Stimulated activated CD8-positive, alpha-beta memory T cell treated with anti-CD3 and anti-CD28 coated beads, Interleukin-4, amount 100 ng/mL, for 1 hour (primary cell): ENCODE measurements at places on chromosomes 2 and 18.

DNA sequence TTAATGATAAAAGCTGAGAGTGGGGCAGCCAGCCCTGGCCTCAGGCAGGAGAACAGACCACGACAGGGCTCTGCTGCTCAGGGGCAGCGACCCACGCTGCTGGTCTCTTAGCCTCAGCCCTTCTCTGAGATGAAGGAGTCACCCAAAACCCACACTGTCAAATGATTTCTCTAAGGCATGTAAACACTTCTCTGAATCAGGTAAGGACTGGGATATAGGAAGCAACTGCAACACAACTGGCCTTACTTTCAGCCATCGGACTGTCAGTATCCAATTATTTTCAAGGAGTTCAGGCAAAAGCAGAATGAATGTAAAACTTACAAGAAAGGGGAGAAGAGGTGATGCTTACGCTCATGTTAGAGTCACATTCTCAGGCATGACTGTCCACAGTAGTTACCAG, 21.8 kb downstream of the ERFE start:
- no peak for DNase-seq

GRCh38 chr18:36372903-36373311, 75.4 kb downstream of the FHOD3 start:
- no peak for DNase-seq

GRCh38 chr2:230784795-230785194, 72.2 kb downstream of the CAB39 start:
- no peak for DNase-seq

- DNase-seq, result no peak
These were observed 394.2 kb downstream of the CDH19 start for GRCh38 chr18:66209656-66210055.

DNA sequence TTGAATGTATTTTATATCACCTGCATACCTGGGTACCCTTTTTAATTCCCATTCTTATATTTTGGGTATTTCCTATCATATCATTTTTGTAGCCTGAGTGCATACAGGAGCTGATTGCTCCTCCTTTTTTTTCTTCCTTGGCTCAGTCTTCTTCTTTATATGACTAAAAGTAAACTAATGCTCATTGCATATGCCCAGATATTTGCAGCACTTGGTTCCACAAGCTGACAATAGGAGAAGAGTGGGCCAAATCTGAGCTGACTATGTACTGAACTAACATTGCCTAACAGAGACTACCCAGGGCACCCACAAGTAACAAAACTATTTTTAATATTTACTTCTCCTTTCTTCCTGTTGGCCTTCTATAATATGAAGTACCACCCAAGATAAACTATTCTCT, 131.7 kb upstream of the SPOPL start:
- no peak for DNase-seq

DNA sequence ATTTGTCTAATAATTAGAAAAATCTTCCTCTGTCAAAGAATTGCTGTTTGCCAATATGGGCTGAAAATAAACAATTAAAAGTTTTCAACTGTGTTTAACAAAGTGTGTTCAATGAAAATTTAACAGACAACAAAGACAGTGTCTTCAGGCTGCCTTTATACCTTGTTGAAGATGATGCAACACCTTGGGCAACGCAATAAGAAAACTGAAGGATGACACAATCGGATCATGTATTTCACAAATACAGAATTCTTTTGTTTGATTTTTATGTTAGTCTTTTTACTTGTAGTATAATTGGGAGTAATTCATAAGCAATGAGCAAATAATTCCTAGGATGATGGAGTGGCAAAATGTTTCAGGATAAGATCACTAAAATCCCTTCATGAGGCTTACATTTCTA, 27.8 kb downstream of the CHN1 start:
- no peak for DNase-seq

DNA sequence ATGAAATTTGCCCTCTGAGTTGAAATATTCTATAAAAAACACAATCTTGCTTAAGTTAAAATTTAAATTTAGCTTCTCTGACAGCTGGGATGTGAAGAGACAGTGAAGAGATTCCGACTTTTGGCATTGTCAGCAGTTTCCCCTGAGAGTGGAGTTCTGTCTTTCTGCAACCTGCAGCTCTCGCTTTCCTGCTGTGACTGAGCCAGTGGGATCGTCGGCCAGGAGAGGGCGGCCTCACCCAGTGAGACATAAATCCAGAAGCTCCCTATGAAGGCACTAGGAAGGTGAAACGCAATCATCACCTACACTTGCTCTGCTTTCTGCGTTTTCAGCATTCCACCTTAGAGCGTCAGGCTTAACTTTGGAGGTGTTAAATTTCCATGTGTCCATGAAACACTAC, 75.4 kb upstream of the HNMT start:
- no peak for DNase-seq

DNA sequence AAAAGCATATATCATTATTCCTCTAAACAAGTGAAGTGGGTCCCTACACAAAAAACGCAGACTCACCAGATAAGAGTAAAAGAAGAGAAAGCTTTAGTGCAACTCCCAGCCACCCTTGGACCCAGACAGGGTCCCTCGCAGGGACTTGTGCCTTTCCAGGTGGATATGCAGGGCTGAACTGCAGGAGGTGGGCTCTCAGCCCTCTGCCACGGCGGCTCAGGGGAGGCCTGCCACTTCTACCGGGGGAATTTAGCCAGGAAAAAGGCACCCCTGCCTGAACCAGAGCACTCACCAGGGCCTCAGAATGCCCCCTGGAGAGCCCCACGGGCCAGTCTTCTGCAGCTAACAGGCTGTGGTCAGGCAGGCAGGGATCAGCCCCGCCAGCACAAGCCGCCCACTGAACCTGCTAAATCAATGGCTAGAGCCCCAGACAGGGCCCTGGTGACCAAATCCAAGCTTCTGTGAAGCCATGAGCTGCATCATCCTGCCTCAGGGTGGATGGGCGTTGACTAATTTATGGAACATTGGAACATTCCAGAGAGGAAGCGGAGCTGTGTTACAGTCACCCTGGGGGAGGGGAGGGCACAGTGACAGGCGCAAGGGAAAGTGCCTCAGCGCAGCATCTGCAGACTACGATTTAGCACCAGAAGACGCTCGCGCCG, 209.3 kb downstream of the EIPR1 start:
- DNase-seq, result no peak

DNA sequence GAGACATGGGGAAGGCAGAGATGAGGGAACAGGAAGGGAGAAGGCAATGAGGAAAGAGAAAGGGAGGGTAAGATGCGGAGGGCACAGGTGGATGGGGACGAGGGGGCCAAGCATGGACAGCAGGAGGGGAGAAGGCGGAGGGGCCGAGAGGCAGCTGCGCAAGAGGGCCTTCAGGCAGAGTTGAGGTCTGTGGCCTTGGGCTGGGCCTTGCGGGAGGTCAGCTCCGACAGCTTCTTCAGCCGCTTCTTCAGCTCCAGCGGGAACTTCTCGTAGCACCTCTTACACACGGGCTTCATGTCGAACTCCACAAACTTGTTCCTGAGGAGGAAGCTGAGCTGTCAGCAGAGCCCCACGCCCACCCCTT, 6.9 kb upstream of the GPR17 start:
- no peak for DNase-seq

GRCh38 chr2:30287190-30287840, 56.0 kb downstream of the LBH start:
- DNase-seq, result no peak

GRCh38 chr18:35088921-35089320, 47.7 kb downstream of the MAPRE2 start:
- no peak for DNase-seq

GRCh38 chr2:154507186-154507585, 191.3 kb upstream of the KCNJ3 start:
- no peak for DNase-seq

DNA sequence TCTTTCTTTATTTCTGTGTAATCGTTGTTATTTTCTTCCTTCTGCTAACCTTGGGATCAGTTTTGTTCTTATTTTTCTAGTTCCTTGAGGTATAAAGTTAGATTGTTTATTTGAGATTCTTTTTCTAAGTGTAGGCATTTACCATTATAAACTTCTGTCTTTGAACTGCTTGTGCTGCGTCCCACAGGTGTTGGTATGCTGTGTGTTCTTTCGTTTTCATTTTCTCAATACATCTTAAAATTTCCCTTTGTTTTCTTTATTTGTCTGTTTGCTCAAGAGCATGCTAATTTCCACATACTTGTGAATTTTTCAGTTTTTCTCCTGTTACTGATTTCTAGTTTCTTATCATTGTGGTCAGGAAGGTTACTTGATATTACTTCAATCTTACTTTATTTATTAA, 873.8 kb upstream of the GCFC2 start:
- no peak for DNase-seq

DNA sequence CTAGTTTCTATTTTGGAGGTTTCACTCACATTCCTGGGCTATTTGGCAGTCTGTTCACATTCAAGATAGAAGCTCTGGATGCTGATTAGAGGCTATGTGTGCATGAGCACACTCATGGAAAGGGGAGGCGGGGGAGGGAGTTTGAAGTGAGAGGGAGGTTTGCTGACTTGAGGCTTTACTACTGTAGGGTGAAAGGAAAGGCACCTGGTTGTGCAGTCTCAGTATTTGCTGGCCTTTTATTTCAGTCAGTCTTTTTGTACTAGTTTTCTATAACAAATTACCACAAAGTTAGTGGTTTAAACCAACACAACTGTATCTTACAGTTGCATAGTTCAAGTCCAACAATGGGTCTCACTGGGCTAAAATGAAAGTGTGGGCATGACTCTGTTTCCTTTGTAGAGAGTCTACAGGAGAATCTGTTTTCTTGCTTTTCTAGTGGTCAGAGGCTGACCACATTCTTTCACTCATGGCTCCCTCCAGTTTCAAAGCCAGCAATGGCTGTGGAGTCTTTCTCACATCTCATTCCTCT, 47.7 kb upstream of the NR4A2 start:
- DNase-seq, result no peak

- no peak for DNase-seq
These were observed at the start of gene GULP1 for GRCh38 chr2:188291617-188292347. TSS of gene GULP1 (plus strand) at chr2:188291874. CDS start at chr2:188477703, 185,829 bp downstream.

- no peak for DNase-seq
These were observed 123.5 kb upstream of the PELI1 start for GRCh38 chr2:64267699-64268098.

DNA sequence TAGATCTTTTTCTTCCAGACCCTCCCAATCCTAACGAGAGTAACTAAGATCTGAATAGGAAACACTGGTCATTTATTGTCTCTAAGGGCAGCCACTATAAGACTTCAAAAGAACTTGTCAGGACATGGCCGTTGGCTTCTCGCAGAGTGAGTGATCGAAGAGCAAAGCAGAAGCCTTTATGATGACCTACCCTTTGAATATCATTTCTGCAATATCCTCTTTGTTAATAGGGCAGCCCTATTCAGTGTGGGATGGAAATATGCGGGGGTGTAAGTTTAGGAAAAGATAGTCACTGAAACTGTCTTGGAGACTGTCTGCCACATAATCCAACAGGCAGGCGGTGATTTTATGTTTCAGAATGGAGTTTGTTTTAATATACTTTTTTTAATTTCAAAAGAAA, 70.9 kb downstream of the FBXO36 start:
- no peak for DNase-seq

DNA sequence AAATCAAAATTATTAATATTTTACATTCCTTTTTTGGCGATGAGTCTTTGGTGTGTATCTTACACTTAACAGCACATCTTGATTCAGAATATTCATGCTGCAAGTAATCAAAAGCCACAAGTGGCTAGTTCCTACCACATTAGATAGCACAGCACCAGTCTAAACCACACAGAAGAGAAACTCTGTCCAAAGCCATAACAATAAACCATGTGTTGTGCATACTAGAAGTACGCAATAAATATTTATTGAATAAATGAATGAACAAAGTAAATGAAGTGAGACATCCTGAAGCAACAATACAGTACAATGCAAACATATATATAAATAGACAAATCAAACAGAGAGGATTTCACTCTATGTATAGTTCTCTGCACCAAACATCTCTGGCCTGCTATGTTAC, 287.3 kb downstream of the EXOC6B start:
- no peak for DNase-seq

GRCh38 chr2:121095257-121096080, 189.5 kb downstream of the TFCP2L1 start:
- no peak for DNase-seq

GRCh38 chr2:217027414-217027813, 167.6 kb upstream of the TNP1 start:
- no peak for DNase-seq
